Stimulated activated CD4-positive, alpha-beta T cell treated with anti-CD3 and anti-CD28 coated beads, Interleukin-4, amount 100 ng/mL, for 1 hour (primary cell): ENCODE measurements at places on chromosomes 6 and 20.

GRCh38 chr6:11110921-11111768 is at the start of gene ERVFRD-1:
Gene ERVFRD-1 (minus strand): TSS chr6:11111725. CDS start chr6:11105310, 6,415 bp downstream.
- DNase-seq: no peak

DNA sequence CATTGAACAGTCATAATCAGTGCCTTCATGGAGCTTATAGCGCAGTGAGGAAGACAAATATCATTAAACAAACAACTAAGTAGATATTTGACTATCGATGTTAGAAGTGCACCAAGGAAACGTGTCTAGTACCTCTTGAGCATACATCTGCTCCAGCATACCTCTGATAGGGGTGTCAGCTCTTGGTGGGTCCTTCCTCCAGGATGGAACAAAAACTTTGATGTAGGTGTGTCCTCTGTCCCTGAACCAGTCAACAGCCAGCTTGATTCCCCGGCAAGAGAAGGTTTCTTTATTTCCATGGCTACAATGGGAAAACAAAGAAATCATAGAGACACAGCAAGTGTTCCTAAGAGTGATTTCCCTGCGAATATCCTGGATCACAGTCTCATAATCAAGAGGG is 23.1 kb downstream of the ZC3H12D start:
- DNase-seq: no peak

- DNase-seq: no peak
Measured at GRCh38 chr6:32963866-32964265, 4.5 kb upstream of the BRD2 start.

GRCh38 chr20:35615667-35616464 is at the start of gene SPAG4:
Gene SPAG4 (plus strand): TSS chr20:35615829. CDS start chr20:35616004, 175 bp downstream.
- peak; percentile 100 for DNase-seq

- peak; percentile 35 for DNase-seq
Measured at GRCh38 chr20:21395666-21396598, 1.4 kb downstream of the NKX2-4 start.

DNA sequence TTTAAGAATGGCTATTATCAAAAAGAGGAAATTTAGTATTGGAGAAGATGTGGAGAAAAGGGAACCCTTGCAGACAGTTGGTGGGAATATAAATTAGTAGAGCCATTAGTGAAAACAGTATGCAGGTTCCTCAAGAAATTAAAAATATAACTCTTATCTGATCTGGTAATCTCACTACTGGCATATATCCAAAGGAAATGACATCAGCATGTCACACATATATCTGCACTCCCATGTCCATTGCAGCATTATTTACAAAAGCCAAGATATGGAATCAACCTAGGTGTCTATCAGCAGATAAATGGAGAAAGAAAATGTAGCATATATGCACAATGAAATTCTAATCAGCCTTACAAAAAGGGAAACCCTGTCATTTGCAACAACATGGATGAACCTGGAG is 2.6 kb downstream of the SIRPG start:
- no peak for DNase-seq

DNA sequence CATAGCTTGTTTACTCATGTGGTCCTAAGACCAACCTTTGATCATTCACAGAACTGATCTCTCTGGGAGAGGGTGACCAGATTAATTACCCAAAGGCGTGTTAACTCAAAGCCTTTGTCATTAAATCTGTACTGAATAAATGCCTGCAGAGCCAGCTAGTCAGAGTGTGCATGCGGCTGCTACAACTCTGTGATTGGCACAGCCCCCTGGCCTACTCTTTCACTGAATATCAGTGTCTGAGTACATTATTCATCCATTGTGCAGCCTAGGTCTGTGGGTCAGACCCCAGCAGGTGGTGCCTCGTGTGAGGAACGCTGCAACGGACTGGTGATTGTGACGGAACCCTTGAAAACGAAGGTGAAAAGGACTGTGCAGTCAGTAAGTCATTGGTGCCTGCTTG is 663.6 kb downstream of the PHF3 start:
- DNase-seq: no peak

- DNase-seq: no peak
Measured at GRCh38 chr6:159110013-159110412, 59.2 kb upstream of the FNDC1 start.

DNA sequence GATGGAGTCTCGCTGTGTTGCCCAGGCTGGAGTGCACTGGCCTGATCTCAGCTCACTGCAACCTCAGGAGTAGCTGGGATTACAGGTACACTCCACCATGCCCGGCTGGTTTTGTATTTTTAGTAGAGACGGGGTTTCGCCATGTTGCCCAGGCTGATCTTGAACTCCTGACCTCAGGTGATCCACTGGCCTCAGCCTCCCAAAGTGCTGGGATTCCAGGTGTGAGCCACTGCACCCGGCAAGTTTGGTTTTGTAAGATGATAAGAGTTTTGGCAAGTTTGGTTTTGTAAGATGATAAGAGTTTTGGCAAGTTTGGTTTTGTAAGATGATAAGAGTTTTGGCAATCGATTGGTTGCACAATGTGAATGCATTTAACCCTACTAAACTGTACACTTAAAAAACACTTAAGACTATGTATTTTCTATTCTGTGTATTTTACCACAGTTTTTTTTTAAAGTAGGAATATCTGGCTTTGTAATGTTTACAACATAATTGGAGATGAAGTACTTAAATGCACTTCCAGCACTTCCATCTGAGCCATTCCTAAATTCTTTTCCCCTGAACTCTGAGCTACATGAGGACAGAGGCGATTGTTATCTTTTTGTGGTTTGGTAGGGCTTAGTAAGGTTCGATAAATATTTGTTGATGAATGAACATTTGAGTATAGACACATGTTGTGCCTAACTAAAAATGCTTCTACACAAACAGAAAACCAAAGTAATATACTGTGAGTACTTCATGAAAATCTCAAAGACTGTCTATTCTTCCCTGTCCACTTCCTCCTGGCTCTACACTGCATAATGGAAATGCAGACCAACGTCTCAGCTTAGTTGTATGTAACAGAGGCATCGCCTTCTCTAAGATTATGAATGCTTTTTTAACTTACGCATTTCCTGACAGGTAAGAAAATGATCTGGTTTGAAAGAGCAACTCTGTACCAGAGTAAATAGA is 18.8 kb downstream of the SAMHD1 start:
- no peak for DNase-seq

DNA sequence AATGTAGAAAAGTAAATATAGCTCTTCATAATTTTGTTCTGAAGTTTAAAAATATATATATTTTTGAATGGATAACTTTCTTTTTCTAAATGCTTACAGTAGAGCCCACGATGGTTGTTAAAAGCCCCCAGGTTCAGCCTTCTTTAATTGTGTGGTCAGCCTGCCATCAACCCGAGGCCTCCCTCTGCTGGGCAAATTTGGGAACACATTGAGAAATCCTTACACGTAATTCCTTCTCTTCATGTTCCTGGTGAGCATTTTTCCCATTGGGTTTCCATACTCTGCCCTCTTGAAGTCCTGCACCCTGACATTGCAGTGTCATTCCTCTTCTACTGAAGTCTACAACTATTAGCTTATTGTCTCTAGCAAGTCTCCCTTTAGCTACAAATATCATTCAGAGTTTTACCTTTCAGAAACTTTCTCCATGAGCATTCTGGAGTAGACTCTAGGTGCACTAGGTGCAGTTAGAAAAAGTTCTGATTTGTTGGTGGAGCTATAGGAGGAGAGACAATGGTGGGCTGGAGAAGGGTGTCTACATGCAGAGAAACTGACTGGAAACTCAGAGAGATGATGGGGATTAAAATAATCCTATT is 40.6 kb downstream of the TRIM38 start:
- DNase-seq: peak; percentile 36

GRCh38 chr20:46550461-46550860 is at the start of gene OCSTAMP:
Gene OCSTAMP (minus strand): TSS chr20:46550654. CDS start chr20:46550560, 94 bp downstream.
- no peak for DNase-seq

- no peak for DNase-seq
Measured at GRCh38 chr20:54494303-54495006, 19.1 kb downstream of the DOK5 start.

DNA sequence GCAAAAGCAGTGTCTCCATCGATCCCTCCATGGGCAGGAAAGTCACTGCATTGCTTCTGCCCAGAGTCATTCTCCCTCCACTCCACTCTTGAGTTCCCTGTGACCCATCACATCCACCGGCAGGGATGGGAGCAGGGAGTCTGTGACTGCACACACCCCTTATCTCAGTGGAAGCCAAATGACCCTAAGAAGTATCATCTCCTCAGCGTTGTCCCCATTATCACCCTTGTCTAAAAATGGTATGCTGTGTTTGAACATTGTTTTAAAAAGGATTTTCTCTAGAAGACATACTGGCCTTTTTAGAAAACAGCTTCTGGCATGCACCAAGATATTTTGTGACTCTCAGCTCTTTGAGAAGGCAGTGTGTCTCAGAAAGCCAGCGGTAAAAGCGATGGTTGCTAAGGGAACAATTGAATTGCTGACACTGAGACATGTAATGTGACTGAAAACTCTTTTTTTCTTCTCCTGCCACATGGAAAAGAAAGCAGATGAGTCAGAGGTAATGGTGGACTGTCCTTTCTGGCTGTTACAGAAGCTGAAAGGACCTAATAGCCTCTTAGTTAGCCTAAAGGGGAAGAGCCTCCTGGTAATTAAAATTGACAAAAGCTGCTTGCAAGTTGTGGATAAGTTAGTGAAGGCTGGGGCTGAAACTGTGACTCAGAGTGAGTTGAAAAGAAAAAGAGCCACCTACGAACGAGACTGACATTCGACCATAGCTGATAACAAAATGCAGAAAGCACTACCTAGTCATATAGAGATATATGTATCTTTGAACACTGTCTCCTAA is 120.5 kb downstream of the MAP3K7 start:
- DNase-seq: no peak

- DNase-seq: no peak
Measured at GRCh38 chr6:13439644-13440043, 47.8 kb downstream of the GFOD1 start.

GRCh38 chr6:15872241-15873103 is 209.6 kb upstream of the DTNBP1 start:
- DNase-seq: no peak

GRCh38 chr6:52523378-52524142 is 53.3 kb downstream of the TRAM2 start:
- no peak for DNase-seq
